ENCODE measurements at places on chromosomes 2 and 18.

GRCh38 chr2:159139216-159139933 lies 147.1 kb downstream of the WDSUB1 start:
- no peak for DNase-seq

GRCh38 chr18:49728542-49728941 lies 84.8 kb downstream of the ACAA2 start:
- DNase-seq = no peak

GRCh38 chr18:45063246-45064038 lies 382.8 kb downstream of the SETBP1 start:
- DNase-seq = no peak

DNA sequence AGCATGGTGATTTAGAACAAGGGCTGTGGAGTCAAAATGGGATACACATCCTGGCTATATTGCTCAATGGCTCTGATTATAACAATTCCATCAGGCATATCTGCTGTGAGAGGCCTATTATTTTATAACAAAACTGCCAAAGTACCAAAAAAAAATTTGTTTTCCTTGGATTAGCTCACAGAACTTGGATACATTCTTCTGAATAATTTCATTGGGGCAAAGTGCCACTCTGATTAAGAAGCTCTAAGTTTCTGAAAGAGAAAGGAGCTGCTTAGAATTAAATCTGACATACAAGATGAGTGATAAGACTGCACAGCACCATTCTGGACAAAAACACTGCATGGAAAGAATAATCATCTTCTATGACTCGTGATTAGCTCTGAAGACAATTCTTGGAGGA lies 85.7 kb downstream of the SMC6 start:
- no peak for DNase-seq

- no peak for DNase-seq
Measured at GRCh38 chr2:15989559-15989958, 49.2 kb downstream of the MYCN start.

DNA sequence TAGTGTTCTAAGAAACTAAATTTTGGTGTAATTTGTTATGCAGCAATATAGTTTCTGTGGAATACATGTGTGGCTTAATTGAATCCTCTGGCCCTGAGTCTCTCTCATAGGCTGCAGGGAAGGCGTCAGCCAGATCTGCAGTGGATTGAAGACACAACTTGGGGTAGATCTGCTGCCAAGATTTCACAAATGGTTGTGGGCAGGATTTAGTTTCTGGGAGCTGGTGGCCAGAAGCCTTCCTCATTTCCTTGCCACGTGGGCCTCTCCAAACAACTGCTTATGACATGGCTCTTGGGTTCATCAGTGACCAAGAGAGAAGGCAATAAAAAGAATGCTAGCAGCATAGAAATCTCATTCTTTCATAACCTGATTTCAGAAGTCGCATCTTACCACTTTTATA lies 28.2 kb downstream of the CCDC102B start:
- no peak for DNase-seq

- no peak for DNase-seq
Measured at GRCh38 chr2:101106453-101107181, 44.6 kb downstream of the TBC1D8 start.

- DNase-seq = no peak
Measured at GRCh38 chr2:142220239-142220638, 89.4 kb upstream of the LRP1B start.

- DNase-seq = no peak
Measured at GRCh38 chr2:186125156-186125555, 360.9 kb upstream of the ZC3H15 start.

DNA sequence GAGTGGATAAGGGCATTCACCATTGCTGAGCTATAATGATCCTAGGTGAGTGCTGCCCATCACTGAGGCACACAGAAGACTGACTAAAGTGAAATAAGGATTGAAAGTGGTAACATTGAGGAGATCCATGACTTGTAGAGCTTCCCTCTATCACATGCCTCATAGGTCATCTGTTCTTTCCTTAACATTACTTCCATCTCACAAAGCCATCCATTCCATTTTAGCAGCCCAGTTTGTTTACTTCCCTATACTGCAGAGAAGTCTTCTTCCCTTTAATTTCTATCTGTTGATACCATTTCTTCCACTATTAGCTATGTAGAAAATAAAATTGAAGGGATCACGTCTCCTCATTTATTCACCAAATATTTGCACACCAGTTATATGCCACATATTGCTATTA lies 32.1 kb downstream of the ME2 start:
- DNase-seq = no peak

- no peak for DNase-seq
Measured at GRCh38 chr2:127642706-127643438, 3.1 kb upstream of the GPR17 start.

DNA sequence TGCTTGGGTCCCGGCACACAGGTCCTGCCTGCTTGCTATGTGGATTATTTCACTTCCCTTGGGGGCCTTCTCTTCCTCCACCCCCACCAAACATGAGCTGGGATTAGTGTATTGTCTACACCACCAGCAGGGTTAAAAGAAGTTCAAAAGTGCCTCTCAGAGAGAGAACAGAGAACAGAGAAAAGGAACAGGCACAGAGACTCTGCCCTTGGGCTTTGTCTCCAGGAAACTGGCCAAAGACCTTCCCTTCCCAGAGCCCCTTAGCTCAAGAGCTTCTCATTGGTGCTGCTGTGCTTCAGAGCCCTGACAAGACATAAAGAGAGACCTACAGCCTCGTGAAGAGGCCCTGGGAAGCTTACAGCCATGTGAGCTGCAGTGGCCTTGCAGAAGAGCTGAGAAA lies 7.1 kb upstream of the FIGLA start:
- DNase-seq = no peak

GRCh38 chr18:48408727-48409590 lies at the start of gene ZBTB7C:
Gene ZBTB7C (minus strand): TSS chr18:48409383.
- no peak for DNase-seq

- DNase-seq = no peak
Measured at GRCh38 chr2:64120008-64120407, 24.2 kb downstream of the PELI1 start.

GRCh38 chr18:46096651-46097300 lies 1.3 kb downstream of the ATP5F1A start:
- no peak for DNase-seq

DNA sequence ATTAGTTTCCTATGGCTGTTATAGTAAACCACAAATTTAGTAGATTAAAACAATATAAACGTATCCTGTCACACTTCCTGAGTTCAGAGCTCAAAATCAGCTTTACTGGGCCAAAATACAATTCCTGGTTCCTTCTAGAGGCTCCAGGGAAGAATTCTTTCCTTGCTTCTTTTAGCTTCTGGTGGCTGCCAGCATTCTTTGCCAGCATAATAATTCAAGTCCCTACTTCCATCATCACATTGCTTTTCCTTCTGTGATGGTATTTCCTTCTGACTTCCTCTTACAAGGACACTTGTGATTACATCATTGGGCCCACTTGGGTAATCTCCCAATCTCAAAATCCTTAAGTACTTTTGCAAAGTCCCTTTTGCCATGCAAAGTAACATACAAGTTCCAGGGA lies 40.6 kb downstream of the MOB4 start:
- no peak for DNase-seq

DNA sequence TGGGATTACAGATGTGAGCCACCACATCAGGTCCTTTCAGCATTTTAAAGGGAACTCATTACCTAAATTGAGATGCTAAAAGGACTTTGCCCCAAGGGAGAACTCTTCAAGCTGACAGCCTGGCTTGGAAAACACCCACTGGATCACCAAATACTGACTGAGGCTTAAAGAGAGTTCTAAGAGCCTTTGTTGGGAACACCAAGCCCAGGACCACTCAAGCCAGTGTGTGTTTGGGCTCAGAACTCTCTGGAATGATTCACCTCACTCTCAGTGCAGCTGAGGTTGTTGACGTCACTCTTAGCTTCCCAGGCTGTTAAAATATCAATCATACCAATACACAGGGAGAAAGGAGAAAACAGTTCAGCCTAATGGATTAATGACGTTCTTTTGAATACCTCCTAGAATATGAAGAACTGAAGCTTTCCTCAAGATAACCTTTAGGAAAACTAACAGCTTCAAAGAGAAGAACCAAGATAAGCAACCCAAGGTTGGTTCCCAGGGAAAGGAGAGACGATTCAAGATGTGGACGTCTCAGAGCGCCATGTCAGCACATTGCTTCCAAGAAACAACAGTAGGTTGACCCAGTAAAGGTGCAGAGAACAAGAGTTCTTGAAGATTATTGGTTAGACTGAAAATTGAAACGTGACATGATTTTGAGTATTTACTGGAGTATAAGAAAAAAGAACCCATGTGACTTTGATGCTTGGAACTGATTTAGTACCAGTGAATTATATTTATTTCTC lies 48.0 kb upstream of the MGAT4A start:
- DNase-seq = no peak

- DNase-seq = no peak
Measured at GRCh38 chr2:42823744-42824453, 31.5 kb upstream of the HAAO start.

GRCh38 chr2:238055841-238056240 lies 5.0 kb upstream of the SCLY start:
- DNase-seq = no peak

- no peak for DNase-seq
Measured at GRCh38 chr2:146123714-146124113, 1603.8 kb upstream of the ZEB2 start.

DNA sequence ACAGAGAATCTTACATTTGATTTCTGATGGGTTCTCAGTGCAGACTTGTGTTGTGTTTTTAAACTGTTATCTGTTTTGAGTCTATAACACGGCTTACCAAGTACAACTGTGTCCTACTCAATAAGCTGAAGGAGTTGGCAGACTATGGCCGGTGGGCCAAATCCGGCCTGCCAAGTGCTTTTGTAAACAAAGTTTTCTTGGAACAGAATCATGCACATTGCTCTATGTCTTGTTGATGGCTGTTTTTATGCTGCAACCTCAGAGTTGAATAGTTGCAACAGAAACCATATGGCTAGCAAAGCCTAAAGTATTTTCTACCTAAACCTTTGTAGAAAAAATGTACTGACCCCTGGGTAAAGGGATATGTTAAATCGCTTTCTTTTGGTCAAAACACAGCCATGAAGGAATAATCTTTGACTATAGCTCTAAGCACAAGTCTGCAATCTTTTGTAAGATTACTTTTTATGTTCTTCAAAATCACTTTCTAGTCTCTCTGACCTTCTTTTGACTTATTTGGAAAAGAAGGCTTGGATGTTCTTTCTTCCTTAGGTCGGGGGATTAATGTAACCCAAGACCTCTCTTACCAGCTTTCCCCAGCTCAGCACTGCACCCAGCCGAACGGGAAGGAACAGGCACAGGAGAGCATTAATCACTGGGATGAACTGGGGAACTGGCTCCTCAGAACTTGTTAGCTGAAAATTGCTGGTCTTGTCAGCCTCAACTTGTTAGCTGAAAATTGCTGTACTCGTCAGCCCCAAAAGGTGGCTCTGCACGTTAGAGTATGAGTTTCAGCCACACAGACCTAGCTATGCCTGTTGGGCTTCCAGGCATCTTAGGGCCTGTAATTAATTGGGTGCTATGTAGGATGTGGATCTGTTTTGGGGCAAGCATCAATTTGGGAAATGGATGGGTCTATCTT lies 75.4 kb downstream of the CD8B2 start:
- DNase-seq = no peak

DNA sequence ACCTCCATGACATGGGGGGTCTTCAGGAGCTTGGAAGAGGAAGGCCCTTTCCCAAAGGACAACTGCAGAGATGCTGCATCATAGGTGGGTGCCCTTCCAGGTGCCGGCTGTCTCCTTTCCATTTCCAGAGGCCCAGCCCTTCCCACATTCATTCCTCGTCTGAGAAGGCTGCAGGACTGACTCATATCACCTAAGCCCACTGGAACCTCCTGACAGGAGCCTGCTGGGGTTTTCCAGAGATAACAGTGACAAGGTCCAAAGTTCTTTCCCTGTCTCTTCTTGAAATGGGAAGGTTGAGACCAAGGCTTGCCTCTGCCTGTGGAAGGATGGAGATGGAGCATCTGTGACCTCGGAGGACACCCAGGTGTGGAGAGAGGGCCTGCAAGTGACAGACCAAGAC lies 3.6 kb upstream of the PRSS56 start:
- DNase-seq = no peak

- DNase-seq = no peak
Measured at GRCh38 chr2:199278099-199278498, 179.6 kb downstream of the SATB2 start.

DNA sequence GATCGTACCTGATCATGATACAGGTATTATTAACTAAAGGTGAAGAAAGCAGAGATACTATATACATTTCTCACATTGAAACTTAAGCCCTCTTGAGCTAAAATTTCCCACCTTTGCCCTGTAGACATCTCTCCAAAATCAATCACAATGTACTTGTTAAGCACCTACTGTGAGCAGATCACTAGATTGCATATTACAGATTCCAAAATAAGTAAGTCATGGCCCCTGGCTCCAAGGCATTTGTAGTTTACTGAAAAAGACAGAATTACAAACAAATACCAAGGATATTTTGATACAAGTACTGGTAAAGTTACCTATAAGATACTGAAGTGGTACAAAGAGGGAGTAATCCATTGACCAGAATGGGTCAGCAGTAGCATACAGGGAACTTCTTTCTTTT lies 455.3 kb downstream of the STK39 start:
- DNase-seq = no peak

DNA sequence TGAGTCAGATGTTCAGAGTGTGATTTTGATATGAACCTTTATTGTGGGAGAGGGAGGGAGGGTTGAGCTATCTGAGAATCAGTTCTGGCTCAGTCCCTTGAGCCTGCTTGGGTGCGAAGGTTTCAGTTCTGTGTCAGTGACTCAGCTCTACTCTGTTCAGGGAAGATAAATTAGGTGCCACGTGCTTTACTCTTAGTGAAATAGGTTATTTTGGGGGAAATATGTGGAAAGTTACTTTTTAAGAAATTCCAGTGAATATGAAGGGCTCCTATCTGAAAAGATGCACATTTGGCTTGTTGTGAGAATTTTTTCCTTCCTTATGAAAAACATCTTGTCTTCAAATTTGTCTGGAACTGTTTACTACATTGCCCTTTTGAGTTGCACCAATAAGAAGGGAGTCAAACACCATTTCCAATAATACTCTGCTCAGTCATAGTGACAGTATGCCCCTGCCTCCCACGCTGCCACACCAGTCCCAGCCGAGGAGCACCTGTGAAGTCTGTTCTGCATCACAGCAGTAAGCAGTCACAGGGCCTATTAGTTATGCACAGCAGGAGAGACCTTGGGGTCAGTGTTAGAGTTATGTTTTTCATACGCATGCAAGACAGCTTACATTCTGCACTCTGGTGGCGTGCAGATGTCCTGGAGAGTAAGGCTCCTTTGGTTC lies 32.8 kb upstream of the DNAH7 start:
- peak; percentile 19 for DNase-seq

DNA sequence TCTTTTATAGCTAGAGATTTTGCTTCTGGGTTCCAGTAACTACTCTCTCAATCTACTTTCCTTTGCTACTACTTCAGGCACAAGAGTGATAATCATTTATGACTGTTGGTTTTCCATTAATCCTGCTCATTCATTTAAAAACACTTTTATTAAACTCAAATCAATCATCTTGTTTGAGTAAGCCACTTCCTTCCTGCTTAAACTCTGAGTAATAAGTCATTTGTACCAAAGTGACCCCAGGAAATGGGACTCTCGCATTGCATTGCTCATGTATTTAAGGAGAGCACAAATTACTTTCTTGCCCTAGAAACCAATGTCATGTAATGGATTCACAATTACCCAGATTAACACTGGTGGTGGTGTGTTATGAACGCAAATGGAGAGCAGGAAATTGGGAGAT lies 270.7 kb upstream of the HNMT start:
- no peak for DNase-seq

All from CD4-positive, alpha-beta T cell treated with Interleukin-15 for 1 hour (primary cell).